ENCODE measurements at places on chromosomes 7 and 10. TPM values are rescaled to one million over a fixed set of nuclear protein-coding genes. Genes with fewer than 3 reads are reported as not detected.
A peak's percentile ranks its signal among the peaks of the same experiment; 100 is the strongest.

- peak; percentile 61 for DNase-seq
Measured at GRCh38 chr10:52740913-52741675, 31.5 kb downstream of the MBL2 start.

- no peak for DNase-seq
Measured at GRCh38 chr7:134585897-134586296, 37.0 kb downstream of the AKR1B15 start.

GRCh38 chr10:74297389-74298080 lies 146.5 kb downstream of the ADK start:
- no peak for DNase-seq

- no peak for DNase-seq
Measured at GRCh38 chr7:94439893-94440381, 45.2 kb downstream of the COL1A2 start.

DNA sequence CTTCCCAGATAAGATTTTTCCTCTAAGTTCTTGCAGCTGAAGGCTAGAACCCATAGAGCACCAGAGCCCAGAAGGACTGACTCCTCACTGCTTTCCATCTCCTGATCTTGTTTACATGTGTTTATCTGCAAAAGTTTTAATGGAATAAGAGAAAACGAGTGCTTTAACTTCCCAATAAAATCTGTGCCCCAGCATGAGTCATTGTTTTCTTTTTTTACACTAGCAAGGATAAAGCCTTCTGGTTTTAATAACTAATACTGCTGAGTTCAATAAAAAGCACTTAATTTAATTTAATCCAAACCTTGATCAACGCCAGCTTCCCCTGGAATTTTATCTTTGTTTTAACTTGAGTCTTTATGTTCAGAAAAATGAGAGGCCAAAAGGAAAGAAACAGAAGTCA lies 227.6 kb downstream of the HPSE2 start:
- no peak for DNase-seq

- DNase-seq = no peak
Measured at GRCh38 chr10:125025341-125025740, 83.4 kb downstream of the ZRANB1 start.

GRCh38 chr7:84047085-84047484 lies 147.5 kb downstream of the SEMA3A start:
- no peak for DNase-seq

DNA sequence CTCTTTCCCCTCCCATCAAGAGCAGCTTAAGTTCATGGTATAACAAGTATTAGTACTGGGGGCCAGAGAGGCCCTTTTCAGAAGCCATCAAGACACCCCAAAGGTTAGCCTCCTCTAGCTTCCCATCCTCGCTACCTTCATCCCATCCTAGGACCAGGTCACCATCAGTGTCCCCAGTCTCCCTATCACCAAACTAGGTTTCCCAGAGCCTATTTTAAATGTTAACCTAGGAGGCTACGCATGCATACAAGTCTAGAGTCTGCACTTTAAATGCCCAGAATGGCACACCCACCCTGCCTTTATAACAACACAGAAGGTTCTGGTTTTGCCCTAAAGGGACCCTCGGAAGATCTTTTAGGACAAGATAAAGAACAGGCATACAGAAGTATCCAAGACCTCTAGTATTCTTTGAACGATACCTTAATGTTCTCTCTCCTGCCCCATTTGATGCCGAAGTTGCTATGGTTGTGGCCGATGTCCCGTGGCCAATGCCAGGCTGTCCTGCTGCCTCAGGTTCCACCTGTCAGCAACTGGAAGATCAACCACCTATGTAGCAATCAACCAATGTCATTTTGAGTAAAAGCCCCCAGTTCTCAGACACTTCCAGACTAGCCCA lies 2.2 kb downstream of the GPRIN2 start:
- no peak for DNase-seq

Gene FLNC
- total RNA-seq = 131 TPM

Gene SHLD2
- 14.6 TPM for total RNA-seq

Gene IPMK
- 4.8 TPM for total RNA-seq

Gene SLC13A4
- not detected for total RNA-seq

Gene GNA12
- 27.2 TPM for total RNA-seq
